ENCODE measurements at places on chromosomes 6 and 20.
A peak's percentile ranks its signal among the peaks of the same experiment; 100 is the strongest.

DNA sequence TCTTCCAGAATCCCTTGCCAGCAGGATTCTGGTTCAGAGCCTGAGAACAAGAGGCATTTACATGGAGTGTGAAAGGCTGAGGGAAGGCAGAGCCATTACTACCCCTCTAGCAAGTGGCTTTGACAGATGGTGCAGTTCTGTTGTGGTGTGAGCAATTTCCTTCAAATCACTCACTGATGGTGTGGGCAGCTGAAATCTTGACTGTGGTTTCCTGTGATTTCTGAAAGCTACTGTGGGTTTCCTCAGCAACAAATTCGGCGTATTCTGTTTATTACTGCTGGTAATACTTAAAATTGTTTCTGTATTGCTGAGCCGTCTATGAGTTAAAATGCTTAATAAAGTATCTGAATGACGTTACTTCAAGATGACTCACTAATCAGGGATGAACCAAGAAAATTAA is 181.5 kb upstream of the TCF21 start:
- no peaks in the 10 kb centered on the region for H3K36me3 ChIP-seq
- H3K4me1 ChIP-seq: no peaks in the 10 kb centered on the region
- no peaks in the 10 kb centered on the region for H3K27me3 ChIP-seq
- H3K4me3 ChIP-seq: no peak overlapping the region

- ATAC-seq: no peak
- H3K4me3 ChIP-seq: no peak overlapping the region
- H3K4me1 ChIP-seq: no peaks in the 10 kb centered on the region
- no peak overlapping the region for H3K27ac ChIP-seq
These were observed 54.3 kb upstream of the GATA5 start for GRCh38 chr20:62529896-62530642.

GRCh38 chr20:19211252-19211651 is 1.2 kb upstream of the SLC24A3 start:
- peaks cover 42% of the 10 kb centered on the region for H3K4me1 ChIP-seq
- H3K4me3 ChIP-seq: no peak overlapping the region
- peaks cover 12% of the 10 kb centered on the region for H3K27me3 ChIP-seq
- H3K27ac ChIP-seq: no peak overlapping the region
- no peak for ATAC-seq
- no peaks in the 10 kb centered on the region for H3K36me3 ChIP-seq

DNA sequence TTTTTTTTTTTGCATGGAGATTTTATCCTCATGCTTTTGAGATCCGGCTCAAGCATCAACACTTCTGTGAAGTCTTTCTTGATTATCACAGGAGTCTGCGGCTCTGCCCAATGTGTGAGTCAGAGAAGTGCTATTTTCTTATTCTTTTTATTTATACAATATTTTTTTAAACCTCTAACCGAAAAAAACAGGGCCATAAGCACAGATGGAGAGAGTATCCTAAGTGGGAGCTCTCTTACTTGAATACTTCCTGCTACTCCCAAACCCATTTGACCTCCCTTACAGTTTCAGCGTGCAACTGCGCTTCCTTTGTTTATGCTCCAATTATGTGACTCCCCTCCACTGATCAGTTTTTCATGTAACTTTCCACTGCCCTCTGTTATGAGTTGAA is 8.7 kb upstream of the ATXN1 start:
- no peak overlapping the region for H3K4me3 ChIP-seq
- H3K4me1 ChIP-seq: peaks cover 30% of the 10 kb centered on the region
- H3K27ac ChIP-seq: peak overlapping the region; percentile 75
- H3K36me3 ChIP-seq: no peaks in the 10 kb centered on the region
- no peak for ATAC-seq

- H3K27me3 ChIP-seq: no peaks in the 10 kb centered on the region
- ATAC-seq: no peak
- no peak overlapping the region for H3K4me3 ChIP-seq
- H3K36me3 ChIP-seq: no peaks in the 10 kb centered on the region
These were observed 178.0 kb downstream of the CLIC5 start for GRCh38 chr6:45837541-45838200.

GRCh38 chr6:167141667-167142432 is 15.9 kb downstream of the GPR31 start:
- no peaks in the 10 kb centered on the region for H3K4me1 ChIP-seq
- H3K27ac ChIP-seq: no peak overlapping the region
- peak; percentile 71 for ATAC-seq
- H3K36me3 ChIP-seq: no peaks in the 10 kb centered on the region
- H3K4me3 ChIP-seq: no peak overlapping the region
- H3K27me3 ChIP-seq: peaks cover 22% of the 10 kb centered on the region

DNA sequence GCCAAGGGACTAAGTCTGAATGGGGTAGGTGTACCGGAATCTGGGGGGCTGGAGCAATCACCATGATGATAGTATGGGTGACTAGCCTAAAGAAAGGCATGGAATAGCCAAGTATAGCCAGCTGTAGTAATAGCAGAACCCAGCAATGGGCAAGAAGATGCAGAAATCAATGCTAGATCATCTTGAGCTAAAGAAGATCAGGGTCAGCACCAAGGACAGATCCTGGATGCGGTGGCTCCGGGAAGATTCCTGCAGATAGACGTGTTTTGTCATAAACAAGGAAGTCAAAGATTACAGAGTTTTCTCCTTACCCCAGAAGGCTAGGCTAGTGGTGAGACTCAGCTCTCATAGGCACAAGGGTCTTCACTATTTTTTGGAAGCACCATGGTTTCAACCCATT is 561.6 kb upstream of the CHD6 start:
- H3K4me1 ChIP-seq: no peaks in the 10 kb centered on the region
- H3K36me3 ChIP-seq: no peaks in the 10 kb centered on the region
- ATAC-seq: no peak

- no peaks in the 10 kb centered on the region for H3K27me3 ChIP-seq
- H3K36me3 ChIP-seq: no peaks in the 10 kb centered on the region
- H3K4me3 ChIP-seq: no peak overlapping the region
- ATAC-seq: no peak
These were observed 27.6 kb downstream of the CDH26 start for GRCh38 chr20:59985864-59986263.

DNA sequence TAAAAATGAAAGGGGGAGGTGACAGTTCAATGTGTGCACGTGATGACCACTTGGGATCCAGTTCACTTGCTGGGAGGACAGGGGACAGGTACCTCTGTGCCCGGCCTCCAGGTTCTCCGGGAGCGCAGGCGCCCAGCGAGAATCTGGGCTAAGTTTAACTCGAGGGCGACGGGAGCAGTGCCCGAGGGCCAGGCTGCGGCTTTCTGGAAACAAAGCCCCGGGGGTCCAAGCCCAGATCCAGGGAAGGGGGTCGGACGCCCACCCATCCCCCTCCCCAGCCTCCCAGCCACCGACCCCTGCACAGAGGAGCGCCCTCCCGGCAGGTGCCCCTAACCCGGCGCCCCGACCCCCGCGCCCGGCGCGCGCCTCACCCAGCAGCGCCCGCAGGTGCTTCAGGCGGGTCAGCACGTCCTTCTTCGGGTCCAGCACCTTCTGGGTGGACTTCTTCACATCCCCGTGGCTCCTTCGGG is 405 bp downstream of the RALGAPA2 start:
- H3K4me3 ChIP-seq: peak overlapping the region; percentile 87
- H3K4me1 ChIP-seq: peaks cover 9% of the 10 kb centered on the region
- no peaks in the 10 kb centered on the region for H3K27me3 ChIP-seq
- ATAC-seq: peak; percentile 47

GRCh38 chr6:132693478-132693877 is 20.4 kb downstream of the VNN1 start:
- H3K36me3 ChIP-seq: no peaks in the 10 kb centered on the region
- no peak overlapping the region for H3K4me3 ChIP-seq
- no peaks in the 10 kb centered on the region for H3K4me1 ChIP-seq
- ATAC-seq: no peak

- H3K27ac ChIP-seq: no peak overlapping the region
- no peaks in the 10 kb centered on the region for H3K4me1 ChIP-seq
- H3K36me3 ChIP-seq: no peaks in the 10 kb centered on the region
- ATAC-seq: no peak
These were observed 28.1 kb downstream of the DACT2 start for GRCh38 chr6:168291450-168291849.

- H3K36me3 ChIP-seq: no peaks in the 10 kb centered on the region
- no peaks in the 10 kb centered on the region for H3K27me3 ChIP-seq
- H3K4me1 ChIP-seq: peaks cover 51% of the 10 kb centered on the region
These were observed 55.2 kb downstream of the TGM2 start for GRCh38 chr20:38109591-38110524.

DNA sequence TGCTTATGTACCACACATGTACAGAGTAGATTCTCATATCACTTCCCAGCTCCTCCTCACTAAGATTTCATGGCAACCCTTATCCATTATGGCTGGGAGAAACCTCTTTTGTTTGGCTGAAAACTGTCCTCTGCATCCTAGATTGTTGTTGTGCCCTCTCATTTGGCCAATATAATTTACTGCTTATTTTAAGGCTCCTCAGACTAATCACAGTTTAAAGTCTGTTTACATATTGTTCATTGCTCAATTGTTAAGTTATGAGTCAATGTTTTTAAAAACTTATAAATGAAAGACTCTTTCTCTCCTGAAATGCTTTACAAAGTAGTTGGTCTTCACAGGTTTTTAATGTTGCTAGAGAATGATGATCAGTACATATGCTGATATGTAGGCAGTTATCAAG is 57.3 kb downstream of the FAM83B start:
- no peaks in the 10 kb centered on the region for H3K36me3 ChIP-seq
- no peak overlapping the region for H3K4me3 ChIP-seq

DNA sequence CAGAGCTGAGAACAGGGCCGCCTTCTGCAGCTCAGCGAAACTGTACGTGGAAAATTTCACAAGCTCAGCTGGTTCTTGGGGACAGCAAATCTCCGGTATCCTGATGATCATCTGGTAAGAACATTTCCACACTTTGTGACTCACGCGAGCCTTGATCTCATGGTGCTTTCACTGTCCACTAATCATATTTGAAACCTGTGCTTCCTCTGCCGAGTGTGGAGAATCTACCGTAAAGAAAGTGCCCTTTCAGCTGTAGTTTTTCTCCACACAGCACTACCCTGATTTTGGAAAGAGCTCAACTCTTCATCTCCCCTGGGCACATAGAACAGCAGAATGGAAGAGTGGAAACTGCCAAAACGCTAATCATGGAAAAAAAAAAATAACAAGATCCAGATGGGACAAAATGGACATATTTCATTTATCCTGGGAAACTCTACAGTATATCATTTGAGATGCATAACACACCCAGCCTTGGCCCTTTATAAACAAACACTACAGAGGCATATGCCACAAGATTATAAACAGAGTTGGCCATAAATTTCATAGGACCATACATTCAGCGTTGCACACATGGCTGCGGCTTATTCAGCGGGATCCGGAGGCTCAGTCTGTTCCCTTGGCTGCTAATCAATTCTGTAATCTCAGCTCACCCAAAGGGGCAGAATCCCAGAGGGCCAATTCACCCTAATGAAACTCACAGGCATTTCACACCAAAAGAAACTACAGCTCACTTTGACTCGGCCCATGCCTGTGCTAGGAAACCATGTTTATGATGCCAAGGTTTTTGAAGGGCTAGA is 434.5 kb downstream of the HDGFL1 start:
- H3K27me3 ChIP-seq: no peaks in the 10 kb centered on the region
- H3K36me3 ChIP-seq: no peaks in the 10 kb centered on the region
- no peaks in the 10 kb centered on the region for H3K4me1 ChIP-seq

All from gastroesophageal sphincter (tissue), 4 donors.